ENCODE measurements at places on chromosomes 13 and 19. TPM values are rescaled to one million over a fixed set of nuclear protein-coding genes. Genes with fewer than 3 reads are reported as not detected.

The PSG1 gene
- total RNA-seq = 11.0 TPM

The PABPC3 gene
- total RNA-seq = 0.02 TPM

The ZNF134 gene
- total RNA-seq = 17.6 TPM

The CYP2B6 gene
- total RNA-seq = not detected

The ZNF571 gene
- 4.4 TPM for total RNA-seq

The CPT1C gene
- total RNA-seq = 21.1 TPM

The PTPRS gene
- total RNA-seq = 96.6 TPM

The MAN2B1 gene
- 68.4 TPM for total RNA-seq

The ANKRD24 gene
- 0.12 TPM for total RNA-seq

The UQCR11 gene
- 87.1 TPM for total RNA-seq
